ENCODE measurements at places on chromosomes 3 and 15.

- no peak for DNase-seq
Observed at GRCh38 chr15:68383161-68384074, 48.5 kb downstream of the ITGA11 start.

- no peak for DNase-seq
Observed at GRCh38 chr3:197491923-197492664, 63.7 kb downstream of the BDH1 start.

- DNase-seq: no peak
Observed at GRCh38 chr15:95009635-95010034, 778.3 kb downstream of the MCTP2 start.

DNA sequence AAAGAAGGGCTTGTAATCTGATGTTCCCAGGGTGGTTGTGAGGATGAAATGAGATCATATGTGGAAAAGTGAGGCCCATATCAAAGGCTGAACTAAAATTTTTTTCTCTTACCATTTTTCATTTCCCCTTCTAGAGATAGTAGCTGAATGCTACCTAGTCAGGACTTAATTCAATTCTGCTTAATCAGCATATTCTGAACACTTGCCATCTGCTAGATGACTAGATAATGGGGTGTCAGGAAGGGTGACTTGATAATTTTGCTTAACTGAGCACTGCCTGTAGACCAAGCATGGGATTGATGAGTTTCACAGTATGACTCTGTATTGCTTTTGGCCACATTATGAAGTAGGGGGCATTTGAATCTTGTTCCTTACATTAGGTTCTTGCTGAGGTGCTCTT is 136.2 kb downstream of the CHST2 start:
- DNase-seq: no peak

DNA sequence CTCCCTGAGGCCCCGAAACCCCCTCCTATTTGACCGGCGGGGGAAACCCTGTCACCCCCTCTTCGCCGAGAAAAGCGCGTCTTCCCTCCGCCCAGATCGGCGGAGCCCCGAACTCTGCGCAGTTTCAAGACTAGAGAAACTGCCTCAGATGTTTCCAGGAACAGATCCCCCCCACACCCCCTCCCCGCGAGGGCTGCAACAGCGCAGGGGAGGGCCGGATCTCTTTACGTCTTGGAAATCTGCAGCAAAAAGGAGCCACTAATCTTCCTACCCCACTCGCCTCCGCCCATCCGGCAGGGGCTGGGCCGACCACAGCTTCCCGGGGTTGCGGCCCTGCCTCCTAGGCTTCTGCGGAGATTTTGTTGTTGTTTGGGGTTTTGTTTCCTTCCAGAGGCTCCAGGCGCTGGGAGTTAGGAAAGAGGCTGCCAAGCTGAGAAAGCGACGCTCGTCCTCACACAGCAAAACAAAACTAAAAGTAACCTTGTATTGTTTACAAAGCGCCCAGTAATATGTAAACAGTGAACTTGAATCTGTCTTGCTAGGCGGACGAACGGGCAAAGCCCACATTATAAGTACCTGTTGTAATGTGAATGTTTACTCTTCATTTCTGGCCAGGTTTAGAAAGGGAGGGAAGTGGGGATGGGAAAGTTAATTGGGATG is 2.2 kb downstream of the FOXB1 start:
- DNase-seq: peak; percentile 56
